Activated CD4-positive, alpha-beta T cell treated with anti-CD3 and anti-CD28 coated beads, Interleukin-2, amount 10 ng/mL, durations not matched to agents 7 days and 5 days (primary cell): ENCODE measurements at places on chromosomes 2 and 18.

- DNase-seq: peak; percentile 60
These were observed 556.7 kb upstream of the ACVR2A start for GRCh38 chr2:147288131-147288530.

DNA sequence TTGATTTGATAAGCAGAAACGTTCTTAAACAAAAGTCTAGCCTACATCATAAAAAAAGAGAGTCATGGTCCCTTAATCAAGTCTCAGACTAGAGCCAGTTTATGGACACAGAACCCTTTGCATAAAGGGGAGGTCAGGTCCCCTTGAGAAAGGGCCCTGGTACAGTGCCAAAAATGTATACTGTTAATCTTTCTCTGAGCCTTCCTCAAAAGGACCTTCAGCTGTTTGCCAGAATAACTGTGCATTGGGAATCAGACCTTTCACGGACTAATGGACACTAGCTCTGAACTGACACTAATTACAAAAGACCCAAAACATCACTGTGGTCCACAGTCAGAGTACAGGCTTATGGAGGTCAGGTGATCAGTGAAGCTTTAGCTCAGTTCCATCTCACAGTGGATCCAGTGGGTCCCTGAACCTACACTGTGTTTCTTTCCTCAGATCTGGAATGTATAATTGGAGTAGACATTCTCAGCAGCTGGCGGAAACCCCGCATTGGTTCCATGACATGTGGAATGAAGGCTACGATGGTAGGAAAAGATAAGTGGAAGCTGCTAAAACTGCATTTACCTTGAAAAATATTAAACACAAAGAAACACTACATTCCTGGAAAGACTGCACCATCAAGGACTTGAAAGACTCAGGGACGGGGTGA, 151.4 kb downstream of the TMEFF2 start:
- DNase-seq: no peak

DNA sequence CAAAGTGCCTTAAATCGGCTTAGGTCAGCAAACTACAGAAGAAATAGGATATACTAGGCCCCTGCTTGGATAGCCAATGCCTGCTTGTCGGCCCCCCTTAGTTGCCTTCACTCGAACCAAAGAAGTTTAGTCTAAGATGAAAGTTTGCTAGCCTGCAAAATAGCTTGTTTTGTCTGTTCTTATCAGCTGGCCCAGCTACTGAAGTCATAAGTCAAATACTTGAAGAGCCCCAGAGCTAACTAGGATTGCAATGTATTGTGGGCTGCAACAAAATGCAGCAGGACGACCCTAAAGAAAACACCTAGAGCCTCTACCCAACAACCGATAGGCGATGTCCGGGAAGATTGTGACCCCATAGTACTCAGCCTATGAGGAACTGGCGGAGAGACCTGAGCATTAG, 183.5 kb upstream of the HS6ST1 start:
- no peak for DNase-seq

DNA sequence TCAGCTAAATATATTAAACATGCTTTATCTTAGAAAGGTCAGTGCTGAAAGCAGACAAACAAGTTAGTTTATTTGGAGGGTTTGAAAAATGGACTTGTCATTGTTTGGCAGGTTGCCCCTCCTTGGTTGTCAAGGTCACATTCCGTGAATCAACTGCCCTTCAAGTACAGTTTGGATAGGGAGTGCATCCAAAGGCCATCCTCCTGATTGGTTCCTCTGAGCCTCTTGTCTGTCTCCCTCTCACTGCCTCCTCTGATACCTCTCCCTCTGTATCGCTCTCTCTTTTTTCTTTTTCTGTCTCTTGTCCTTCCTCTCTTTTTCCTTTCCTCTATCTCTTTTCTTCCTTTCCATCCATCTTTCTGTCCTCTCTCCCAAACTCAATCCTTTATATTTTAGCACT, 5.4 kb downstream of the ITGAV start:
- DNase-seq: no peak

DNA sequence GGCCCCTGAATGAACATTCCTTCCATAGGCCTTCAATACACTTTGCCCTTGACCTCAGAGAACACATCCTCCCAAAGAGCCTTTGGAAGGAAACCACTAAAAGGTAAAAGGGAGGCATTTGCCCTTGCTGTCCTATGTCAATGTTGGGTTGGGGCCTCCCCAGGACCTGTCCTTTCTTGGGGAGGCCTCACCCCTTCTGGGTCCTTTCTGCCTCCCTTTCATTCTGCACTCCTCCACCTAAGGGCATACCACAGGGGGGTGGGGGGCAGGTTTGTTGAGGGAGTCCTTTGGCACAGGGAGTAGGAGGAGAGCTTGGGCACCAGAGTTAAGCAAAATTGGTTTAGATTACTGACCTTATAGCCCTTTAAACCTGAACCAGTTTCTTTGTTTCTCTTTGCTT, 32.5 kb upstream of the ATP6V1B1 start:
- no peak for DNase-seq
